ENCODE measurements at places on chromosomes 4 and X. TPM values are rescaled to one million over a fixed set of nuclear protein-coding genes. Genes with fewer than 3 reads are reported as not detected.

Gene SLITRK4
- polyA plus RNA-seq = not detected

Gene CCKAR
- not detected for polyA plus RNA-seq

Gene ARHGEF9
- 6.4 TPM for polyA plus RNA-seq

Gene RNF150
- 5.8 TPM for polyA plus RNA-seq

Gene PRSS12
- 137 TPM for polyA plus RNA-seq

Gene ZDHHC9
- 8.1 TPM for polyA plus RNA-seq

Gene BBS12
- polyA plus RNA-seq = 1.5 TPM

Gene SLITRK2
- not detected for polyA plus RNA-seq

Gene C4orf36
- polyA plus RNA-seq = 0.71 TPM

Gene DUSP21
- polyA plus RNA-seq = not detected

Gene STAG2
- 11.3 TPM for polyA plus RNA-seq

Gene BCLAF3
- polyA plus RNA-seq = 1.1 TPM

Gene PI4K2B
- polyA plus RNA-seq = 3.7 TPM

Gene KIAA1210
- not detected for polyA plus RNA-seq

Gene EVC2
- not detected for polyA plus RNA-seq

Gene CCDC120
- polyA plus RNA-seq = 2.1 TPM

Gene APLN
- 0.82 TPM for polyA plus RNA-seq

Gene RAB41
- not detected for polyA plus RNA-seq

Gene FHDC1
- 0.03 TPM for polyA plus RNA-seq
